ENCODE measurements at places on chromosomes 4 and X.

GRCh38 chr4:144645102-144645630 is 790 bp upstream of the HHIP start:
- no peak for DNase-seq

GRCh38 chr4:1030559-1030958 is 19.1 kb downstream of the FGFRL1 start:
- DNase-seq, result no peak

GRCh38 chrX:100685284-100685996 is 41.4 kb downstream of the SRPX2 start:
- peak; percentile 13 for DNase-seq

DNA sequence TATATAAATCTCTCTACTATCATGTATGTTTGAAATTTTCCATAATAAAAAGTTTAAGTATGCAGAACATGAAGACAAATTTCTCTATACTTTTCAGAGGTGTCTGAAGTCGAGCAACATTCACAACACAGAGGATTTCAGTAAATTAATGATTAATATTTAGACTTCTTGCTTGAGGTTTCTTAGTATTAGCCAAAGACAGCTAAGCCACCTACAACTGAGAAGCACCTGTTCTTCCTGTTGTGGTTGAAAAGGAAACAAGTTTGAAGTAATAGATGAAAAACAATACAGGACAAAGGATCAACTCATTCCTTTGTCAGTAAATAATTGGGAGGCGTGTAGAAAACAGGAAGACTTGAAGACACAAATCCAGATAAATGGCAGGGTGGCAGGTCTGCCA is 21.1 kb downstream of the SCML1 start:
- DNase-seq, result no peak

DNA sequence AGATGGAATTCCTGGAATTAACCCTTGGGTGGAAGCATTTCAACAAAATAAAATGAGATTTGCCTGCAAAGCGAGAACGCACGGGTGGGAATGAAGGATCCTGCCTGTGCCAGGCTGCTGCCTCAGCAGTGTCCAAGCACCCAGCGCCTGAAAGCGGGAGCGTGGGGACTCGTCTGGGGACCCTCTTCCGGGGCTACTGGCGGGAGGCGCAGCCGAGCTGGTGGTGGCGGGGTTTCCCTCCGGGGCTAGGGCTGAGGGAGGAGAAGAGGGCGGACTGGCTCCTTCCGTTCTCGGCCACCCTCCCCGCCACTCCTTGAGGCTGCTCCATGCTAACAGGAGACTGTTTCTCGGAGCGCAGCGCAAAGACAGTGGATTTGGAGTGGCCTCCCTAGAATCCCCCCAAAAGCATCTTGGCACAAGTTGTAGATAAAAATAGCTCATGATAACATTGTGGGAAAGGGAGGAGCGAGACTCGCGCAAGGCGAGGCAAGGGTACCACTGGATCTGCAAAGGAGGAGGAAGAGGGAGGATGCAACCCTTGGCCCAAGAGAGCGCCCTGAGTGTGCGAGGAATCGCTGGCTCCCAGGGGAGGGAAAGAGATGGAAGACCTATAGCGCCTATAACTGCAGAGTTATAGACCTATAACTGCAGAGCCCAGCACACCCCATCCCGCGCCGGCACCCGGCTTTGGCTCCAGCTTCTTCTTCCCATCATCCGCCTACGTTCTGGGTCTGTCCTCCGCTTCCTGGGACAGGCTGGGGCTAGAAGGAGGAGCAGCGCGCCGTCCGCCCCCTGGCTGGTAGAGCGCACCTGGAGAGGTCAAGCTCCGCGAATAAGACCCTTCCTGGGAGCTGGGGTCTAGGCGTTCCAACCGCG is 1.3 kb downstream of the HS3ST1 start:
- DNase-seq, result no peak

DNA sequence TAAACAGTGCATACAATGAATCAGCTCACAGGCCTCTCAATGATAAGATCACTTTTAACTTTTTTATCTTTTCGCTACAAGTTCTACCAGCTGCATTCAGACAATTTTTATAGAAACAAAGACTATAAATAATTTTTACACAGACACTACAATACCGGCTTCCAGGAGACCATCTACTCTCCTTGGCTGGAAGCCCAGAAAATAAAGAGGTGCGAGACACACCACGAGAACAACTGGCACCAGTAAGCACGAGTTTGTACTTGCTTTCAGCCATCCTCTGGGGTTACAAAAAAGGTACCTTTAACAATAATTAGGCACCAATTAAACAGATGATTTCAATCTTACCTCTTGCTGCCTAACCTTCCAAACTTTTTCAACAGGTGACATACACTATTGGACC is 11.2 kb upstream of the PRDX4 start:
- DNase-seq, result no peak

DNA sequence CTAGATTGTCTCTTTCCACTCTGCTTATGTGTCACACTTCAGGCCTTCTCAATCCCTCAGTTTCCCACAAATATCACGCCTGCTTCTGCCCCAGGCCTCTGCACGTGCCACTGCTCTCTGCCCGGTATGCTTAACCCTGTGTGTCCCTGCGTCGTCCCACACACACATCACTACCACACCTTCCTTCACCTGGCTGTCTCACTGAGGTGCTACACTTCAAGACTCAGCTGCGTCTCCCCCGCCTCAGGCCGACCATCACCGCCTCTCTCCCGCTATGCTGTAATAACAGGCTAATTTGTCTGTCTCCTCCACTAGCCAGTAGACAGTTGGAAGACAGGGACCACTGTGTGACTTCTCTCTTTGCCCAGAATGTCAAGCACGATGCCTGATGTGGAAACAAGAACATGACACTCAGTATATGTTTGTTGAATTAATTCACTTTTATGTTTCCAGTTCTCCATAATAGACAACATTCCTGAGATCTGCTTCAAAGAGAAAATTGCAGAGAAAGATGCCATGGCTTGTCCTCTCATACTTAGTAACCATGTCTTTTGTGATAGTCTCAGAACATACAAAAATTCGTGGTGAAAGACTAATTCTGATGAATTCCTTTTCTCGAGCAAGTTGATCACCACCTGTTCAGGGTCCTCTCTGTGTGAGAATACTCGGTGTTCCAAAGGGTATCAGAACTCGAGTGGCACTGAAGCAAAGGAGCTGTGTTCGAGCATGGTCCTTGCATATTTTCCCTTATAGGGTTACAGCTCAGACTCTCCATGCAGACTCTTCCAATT is 54.2 kb downstream of the AFAP1 start:
- no peak for DNase-seq

DNA sequence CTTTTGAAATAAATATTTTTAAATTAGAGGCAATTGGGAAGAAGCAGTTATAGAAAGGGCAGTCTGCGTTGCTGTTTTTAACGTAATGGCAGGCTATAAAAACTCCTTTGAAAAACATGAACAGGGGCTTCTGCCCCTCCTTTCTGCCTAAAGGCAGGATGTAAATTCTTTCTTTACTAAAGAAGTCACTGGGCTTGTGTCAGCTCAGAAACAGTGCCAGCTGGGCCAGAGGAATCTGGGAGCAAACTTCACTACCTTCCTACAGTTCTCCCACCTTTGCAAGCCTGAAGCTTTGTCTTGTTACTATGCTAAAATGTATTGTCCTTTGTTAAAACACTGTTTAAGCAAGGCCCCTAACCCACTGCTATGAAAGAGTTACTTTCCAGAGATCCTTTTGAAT is 1664.8 kb downstream of the RPA4 start:
- DNase-seq, result no peak

- DNase-seq, result no peak
Observed at GRCh38 chrX:111695297-111695880, 14.4 kb downstream of the ALG13 start.

GRCh38 chrX:102866981-102867656 is 70.0 kb upstream of the RAB40AL start:
- no peak for DNase-seq

- no peak for DNase-seq
Observed at GRCh38 chr4:107151173-107151572, 115.1 kb upstream of the DKK2 start.

- peak; percentile 3 for DNase-seq
Observed at GRCh38 chr4:109998867-109999584, 86.3 kb downstream of the EGF start.

GRCh38 chrX:50768801-50769200 is 45.2 kb downstream of the SHROOM4 start:
- DNase-seq, result no peak

- DNase-seq, result no peak
Observed at GRCh38 chr4:82123934-82124333, 249.9 kb downstream of the HNRNPD start.

DNA sequence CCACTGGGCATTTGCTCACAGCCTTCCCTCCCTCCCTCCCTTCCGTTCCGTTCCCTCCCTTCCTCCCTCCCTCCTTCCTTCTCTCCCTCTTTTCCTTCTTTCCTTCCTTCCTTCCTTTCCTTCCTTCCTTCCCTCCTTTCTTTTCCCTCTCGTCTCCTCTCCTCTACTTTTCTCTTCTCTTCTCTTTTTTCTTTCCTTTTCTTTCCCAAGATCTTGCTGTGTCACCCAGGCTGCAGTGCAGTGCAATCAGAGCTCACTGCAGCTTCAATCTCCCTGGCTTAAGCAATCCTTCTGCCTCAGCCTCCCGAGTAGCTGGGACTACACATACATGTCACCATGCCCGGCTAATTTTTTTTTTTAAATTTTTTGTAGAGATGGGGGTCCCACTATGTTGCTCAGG is 26.7 kb upstream of the ING2 start:
- no peak for DNase-seq

- DNase-seq, result no peak
Observed at GRCh38 chrX:41300758-41301437, 33.1 kb upstream of the DDX3X start.

DNA sequence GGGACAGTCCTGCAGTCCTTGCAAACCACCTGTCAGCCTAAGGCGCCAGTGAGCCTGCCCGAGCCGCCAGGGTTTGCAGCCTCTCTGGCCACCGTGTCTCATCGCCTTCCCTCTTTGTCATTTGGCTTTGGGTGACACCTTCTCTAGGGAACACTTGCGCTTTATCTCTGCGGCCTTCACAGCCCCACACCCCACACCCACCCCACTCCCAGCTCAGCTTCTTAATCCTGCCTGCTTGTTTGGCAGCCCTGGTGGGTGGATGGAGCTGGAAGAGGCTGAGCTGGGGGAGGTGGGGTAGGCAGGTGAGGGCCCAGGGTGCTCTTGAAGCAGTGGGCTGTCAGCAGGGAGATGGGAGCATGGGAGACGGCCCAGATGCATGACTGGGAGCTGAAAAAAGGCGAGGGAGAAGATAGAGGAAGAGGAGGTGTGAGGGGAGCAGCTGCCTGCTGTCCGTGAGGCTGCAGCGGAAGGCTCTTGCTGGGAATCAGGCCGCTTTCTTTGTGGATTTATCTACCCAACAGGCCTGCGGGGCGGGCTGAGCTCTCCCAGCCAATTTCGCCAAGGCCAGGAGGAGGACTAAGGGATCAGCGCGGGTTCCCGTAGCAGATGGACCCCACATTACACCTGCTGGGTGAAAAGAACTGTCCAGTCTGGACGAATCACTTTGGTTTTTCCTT is 97.5 kb upstream of the STOX2 start:
- no peak for DNase-seq

- no peak for DNase-seq
Observed at GRCh38 chrX:34879886-34880285, 62.7 kb upstream of the FAM47B start.

DNA sequence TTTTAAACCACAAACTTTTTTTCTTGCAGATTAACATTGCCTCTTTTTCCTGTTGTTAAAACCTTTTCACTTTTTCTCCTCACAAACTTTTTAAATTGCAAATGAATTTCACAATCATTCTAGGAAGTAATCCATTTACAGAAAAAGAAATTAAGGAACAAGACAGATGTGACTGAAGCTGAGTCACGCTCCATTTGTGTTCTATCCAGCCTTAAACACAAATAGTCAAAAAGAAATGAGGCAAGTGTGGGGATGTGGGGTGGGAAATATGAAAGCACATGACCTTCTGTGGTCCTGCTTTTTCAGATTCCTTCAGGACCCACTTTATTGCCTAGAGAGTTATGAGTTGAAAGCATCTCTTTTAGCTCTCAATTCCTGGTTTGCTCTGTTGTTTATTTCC is 197.0 kb downstream of the ADGRL3 start:
- no peak for DNase-seq

DNA sequence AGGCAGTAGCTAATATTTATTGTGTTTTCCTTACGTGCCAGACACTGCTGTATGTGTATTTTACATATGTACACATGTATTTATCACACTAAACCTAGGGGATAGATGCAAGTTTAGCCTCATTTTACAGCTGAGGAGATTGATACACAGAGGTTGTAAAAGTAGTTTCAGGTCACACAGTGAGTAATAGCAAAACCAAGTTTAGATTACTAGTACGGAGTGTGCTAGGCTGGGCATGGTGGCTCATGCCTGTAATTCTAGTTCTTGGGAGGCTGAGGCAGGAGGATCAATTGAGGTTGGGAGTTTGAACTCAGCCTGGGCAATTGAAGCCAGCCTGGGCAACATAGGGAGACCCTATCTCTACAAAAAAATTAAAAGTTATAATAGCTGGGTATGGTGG is 701.1 kb upstream of the ATOH1 start:
- DNase-seq, result no peak

- DNase-seq, result no peak
Observed at GRCh38 chr4:52057196-52057595, 6.1 kb downstream of the SPATA18 start.

DNA sequence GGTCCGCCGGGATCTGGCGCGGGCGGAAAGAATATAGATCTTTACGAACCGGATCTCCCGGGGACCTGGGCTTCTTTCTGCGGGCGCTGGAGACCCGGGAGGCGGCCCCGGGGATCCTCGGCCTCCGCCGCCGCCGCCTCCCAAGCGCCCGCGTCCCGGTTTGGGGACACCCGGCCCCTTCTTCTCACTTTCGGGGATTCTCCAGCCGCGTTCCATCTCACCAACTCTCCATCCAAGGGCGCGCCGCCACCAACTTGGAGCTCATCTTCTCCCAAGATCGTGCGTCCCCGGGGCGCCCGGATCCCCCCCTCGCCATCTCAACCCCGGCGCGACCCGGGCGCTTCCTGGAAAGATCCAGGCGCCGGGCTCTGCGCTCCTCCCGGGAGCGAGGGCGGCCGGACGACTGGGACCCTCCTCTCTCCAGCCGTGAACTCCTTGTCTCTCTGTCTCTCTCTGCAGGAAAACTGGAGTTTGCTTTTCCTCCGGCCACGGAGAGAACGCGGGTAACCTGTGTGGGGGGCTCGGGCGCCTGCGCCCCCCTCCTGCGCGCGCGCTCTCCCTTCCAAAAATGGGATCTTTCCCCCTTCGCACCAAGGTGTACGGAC is 482 bp upstream of the SHOX start:
- no peak for DNase-seq

GRCh38 chr4:181289198-181289597 is 954.0 kb upstream of the TENM3 start:
- DNase-seq, result no peak

Measured in T-helper 22 cell (primary cell).